Fibroblast of mammary gland (primary cell): ENCODE measurements at places on chromosomes 3 and 15.

- peak; percentile 70 for DNase-seq
Observed at GRCh38 chr15:41207687-41208448, 22.7 kb downstream of the EXD1 start.

- peak; percentile 29 for DNase-seq
Observed at GRCh38 chr3:16770021-16770420, 114.7 kb upstream of the PLCL2 start.

- DNase-seq: no peak
Observed at GRCh38 chr15:85984241-85984640, 95.4 kb upstream of the AGBL1 start.

GRCh38 chr3:128006061-128007032 lies 45.9 kb upstream of the SEC61A1 start:
- DNase-seq: peak; percentile 34

DNA sequence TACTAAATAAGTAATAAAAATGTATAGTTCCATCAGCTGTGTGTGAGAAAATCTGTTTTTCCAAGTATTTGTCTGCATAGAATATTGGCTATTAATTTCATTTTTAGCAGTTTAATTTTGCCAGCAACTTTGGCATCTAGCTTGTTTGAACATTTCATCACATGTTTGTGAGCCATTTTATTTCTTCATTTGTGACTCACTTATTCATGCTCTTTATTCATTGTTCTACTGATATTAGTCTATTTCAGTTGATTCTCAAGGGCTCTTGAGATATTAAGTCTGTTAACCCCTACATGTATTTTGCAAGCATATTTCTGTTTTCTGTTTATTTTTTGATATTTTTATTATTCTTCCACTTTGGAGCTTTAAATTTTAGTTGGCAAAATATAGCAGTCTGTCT lies 74.0 kb upstream of the PHLDB2 start:
- peak; percentile 49 for DNase-seq

DNA sequence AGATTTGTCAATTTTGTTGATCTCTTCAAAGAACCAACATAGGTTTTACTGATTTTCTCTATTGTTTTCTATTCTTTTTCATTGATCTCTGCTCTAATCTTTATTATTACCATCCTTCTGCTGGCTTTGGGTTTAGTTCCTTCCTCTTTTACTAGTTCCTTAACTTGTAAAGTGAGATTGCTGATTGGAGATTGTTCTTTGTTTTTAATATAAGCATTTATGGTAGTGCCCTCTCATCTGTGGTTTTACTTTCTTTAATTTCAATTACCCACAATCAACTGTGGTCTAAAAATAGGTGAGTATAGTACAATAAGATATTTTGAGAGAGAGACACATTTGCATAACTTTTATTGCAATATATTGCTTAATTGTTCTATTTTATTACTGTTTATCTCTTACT lies 13.2 kb upstream of the CLRN1 start:
- no peak for DNase-seq

- no peak for DNase-seq
Observed at GRCh38 chr15:80798911-80799310, 19.7 kb downstream of the CEMIP start.

- DNase-seq: peak; percentile 76
Observed at GRCh38 chr3:27596921-27597320, 112.7 kb upstream of the SLC4A7 start.

DNA sequence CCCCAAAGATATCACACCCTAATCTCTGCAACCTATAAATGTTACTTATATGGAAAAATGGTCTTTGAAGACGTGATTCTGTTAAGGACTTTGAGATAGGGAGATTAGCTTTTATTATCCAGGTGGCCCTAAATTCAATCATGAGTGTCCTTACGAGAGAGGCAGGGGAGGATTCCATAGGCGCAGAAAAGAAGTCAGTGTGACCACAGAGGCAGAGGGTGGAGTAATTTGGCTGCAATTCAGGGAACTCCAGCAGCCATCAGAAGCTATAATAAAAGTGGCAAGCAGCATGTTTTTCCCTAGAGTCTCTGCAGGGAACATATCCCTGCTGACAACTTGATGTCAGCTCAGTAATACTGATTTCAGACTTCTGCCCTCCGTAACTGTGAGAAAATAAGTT lies 315.2 kb upstream of the ROBO2 start:
- no peak for DNase-seq

DNA sequence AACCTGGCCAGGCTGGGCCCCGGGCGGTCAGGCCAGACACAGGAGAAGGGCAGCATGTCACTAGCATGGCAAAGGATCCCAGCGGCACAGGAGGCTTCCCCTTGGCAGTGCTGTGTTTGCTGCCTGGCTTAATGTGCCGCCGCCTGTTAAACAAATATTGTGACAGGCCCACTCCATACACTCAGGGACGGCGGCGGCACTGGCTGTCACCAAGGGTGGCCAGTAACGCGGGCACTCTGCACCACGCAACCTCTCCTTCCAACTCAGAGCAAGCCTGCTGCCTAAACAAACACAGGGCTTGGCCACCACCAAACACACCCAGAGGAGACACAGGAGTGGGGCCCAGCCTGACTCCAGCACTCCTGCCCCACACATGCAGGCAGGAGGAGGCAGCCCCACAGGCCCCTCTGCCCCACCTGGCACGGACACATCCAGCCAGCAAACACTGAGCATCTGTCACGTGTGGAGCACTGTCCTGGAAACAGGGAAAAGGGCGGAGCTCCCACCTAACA lies 48.0 kb downstream of the TPRA1 start:
- DNase-seq: no peak

DNA sequence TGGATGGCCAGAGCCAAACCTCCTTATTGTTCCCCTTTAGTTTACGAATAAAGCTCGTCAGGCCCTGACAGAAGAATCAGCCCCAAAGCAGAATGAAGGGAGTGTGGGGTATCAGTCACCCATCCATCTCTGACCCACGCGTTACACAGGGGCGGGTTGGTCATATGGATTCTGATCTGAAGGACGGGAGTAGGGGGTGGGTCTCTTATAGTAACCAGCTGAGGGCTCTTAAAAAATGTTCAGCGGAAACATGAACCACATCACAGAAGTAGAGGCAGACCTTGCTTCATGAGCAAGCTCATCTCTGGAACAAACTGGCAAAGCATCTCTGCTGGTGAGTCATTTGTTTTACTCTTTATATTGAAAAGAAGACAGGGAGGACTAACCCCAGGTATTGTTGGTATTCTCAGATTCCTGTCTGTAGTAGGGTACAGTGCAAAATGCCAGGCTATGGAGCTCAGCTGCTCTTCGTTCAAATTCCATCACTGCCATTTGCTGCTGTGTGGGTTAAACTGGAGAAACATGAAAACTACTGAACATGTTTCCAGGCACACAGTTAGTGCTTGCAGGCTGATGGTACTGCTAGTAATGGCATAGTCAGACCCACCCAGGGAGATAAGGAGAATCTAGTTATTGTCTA lies at the start of gene CXCR6:
Gene CXCR6 (plus strand): TSS at position 258 of the 640 bp plus-strand sequence. CDS start 3,018 bp downstream, outside the sequence.
- peak; percentile 13 for DNase-seq

- DNase-seq: peak; percentile 67
Observed at GRCh38 chr3:29525254-29525881, 244.5 kb downstream of the RBMS3 start.

DNA sequence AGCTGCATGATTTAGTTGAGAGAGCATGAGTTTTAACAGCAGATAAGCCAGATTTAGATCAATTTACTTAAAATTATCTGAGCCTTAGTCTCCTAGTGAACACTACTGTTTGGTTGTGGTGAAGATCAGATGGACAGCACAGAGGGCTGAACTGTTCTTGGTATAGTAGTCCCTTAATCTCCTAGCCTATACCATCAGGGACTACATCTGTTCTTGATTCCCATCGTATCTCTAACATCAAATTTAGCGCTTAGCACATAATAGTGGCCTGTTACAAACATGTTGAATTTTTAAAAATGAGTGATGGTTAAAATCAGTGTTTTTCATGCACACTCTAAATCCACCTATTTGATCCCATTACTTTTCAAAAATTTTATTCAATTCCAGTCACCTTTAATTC lies 507.7 kb downstream of the GRM7 start:
- no peak for DNase-seq

DNA sequence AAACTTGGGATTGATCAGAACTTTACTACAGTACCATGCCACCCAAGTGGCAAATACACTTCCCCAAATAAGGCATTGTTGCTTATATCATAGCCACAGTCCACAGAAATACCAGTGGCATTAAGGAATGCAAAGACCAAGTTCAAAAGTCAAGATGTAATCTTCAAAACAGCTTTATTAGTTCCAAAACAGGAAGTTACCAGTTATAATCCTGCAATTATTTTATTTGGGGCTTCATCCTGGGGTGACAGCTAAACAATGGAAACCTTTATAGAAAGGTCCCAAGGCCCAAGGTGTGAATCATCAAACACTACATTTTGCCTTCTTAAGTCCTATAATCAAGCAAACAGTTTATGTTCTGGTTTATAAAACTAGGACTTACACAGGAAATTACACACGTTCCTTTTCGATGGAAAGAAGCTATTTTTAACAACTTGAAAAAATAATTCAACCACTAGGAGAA lies 30.3 kb upstream of the RNF7 start:
- no peak for DNase-seq

GRCh38 chr15:40243126-40243810 lies 4.4 kb downstream of the PAK6 start:
- no peak for DNase-seq

GRCh38 chr3:177595530-177596188 lies 398.4 kb upstream of the TBL1XR1 start:
- DNase-seq: peak; percentile 79

DNA sequence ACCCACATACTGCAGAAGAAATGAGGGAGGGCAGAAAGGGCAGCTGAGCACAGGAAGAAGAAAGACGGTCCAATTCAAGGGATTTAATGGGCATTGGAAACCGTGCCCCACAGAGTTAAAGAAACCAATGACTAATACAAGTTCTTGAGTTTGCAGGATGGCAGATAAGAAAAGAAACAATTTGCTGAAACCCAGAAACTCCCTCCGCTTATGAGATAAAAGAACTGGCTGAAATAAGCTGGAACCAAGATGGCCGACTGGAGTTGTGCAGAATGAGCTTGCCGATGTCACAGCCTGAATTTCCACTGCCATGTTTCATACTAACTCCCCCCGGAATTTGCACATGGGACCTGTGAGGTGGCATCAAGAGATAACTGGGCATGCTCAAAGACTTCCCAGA lies 47.1 kb downstream of the SCAP start:
- DNase-seq: no peak

GRCh38 chr3:56691165-56692000 lies 8.3 kb upstream of the TASOR start:
- DNase-seq: peak; percentile 23

- DNase-seq: peak; percentile 38
Observed at GRCh38 chr3:125115640-125116039, 59.8 kb upstream of the HEG1 start.

DNA sequence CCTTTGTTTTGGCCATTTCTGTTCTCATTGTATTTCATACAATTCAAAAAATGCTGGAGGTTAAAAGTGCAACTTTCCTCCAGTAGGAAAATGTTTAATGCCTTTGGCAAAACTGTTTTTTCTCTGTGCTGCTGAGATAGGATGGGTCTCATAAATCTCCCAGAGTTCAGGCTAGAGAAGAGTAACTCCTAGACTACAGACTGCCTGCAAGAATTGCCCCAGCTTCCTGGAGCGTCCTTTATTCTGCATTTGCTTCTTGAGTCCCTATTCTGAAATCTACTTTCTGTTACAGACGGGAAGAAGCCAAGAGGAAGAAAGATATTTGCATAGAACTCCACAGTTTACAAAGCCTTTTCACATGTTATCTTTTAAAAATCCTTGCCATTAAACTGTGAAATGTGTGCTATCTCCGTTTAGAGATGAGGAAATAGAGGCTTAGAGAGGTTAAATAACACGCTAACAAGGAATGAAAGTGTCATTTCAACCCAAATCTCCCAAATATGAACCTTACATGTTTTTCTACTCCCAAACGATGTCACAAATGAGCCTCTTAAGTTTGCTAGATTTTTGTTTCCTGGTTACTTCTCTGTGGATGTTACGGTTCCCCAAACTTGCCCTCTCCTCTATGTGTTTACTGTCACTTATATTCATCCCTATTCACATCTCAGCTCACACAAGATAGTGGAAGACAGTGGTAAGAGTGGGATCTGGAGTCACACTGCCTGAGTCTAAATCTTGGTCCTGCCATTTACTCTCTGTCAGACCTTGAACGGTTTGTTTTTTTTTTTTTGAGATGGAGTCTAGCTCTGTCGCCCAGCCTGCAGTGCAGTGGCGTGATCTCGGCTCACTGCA lies 17.4 kb downstream of the NANOGP8 start:
- peak; percentile 7 for DNase-seq

DNA sequence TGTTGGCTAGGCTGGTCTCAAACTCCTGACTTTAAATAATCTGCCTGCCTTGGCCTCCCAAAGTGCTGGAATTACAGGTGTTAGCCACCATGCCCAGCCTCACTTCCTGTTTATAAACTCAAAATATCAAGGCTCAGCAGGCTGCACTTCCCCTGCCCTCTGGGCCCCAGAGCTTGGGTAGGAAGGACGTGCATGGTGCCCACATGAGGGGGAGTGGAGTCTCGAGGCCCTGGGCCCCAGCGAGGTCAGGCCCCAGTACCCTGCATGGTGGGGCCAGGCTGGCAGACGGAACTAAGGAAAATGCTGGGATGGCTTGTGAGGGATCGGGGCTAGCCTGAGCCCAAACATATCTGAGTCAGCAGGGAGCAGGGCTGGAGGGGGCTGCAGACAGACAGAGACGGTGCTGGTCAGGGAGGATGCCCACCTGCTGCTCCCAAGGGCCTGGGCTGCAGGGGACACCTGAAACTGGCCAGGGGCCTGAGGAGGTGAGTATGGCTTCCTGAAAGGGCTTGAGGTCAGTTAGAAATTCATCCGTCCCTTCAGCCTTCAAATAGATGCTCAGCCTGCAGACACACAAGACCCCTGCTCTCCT lies 5.1 kb downstream of the SPTBN5 start:
- DNase-seq: no peak

GRCh38 chr3:136703429-136703828 lies 48.7 kb downstream of the STAG1 start:
- DNase-seq: no peak

GRCh38 chr3:20323307-20323927 lies 137.4 kb upstream of the SGO1 start:
- no peak for DNase-seq

GRCh38 chr3:142450881-142451280 lies 3.0 kb upstream of the XRN1 start:
- no peak for DNase-seq

GRCh38 chr3:126061301-126062032 lies 22.5 kb downstream of the SLC41A3 start:
- no peak for DNase-seq

GRCh38 chr3:162512488-162512887 lies 1015.9 kb downstream of the OTOL1 start:
- DNase-seq: no peak

DNA sequence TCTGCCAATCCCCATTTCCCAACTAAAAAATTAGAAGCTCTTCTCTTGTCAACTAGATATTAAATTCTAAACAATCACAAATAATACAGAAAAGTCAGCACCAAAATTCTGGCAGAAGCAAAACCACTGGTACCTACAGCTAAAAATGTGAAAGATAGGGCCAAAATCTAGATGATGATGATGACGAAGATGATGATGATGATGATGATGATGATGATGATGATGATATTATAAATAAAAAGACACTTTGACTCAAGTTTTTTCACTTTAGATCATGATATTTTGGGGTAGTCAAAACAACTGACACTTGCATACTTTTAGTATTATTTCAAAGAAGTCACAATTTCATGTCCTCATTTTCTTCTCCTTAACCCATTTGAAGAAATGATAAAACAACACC lies 470.1 kb upstream of the NR2F2 start:
- DNase-seq: no peak

GRCh38 chr15:81113861-81114291 lies 20.2 kb upstream of the CFAP161 start:
- peak; percentile 46 for DNase-seq

GRCh38 chr3:176840641-176841286 lies 356.5 kb downstream of the TBL1XR1 start:
- DNase-seq: no peak
